Activated T-cell treated with anti-CD3 and anti-CD28 coated beads for 1 hour (primary cell): ENCODE measurements at places on chromosomes 7 and 10.

DNA sequence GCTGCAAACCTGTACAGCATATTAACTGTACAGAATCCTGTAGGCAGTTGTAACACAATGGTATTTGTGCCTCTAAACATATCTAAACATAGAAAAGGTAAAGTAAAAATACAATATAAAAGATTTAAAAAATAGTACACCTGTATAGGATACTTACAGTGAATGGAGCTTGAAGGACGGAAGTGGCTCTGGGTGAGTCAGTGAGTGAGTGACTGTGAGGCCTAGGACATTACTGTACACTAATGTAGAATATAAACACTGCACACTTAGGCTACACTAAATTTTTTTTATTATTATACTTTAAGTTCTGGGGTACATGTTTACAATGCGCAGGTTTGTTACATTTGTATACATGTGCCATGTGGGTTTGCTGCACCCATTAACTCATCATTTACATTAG, 97.3 kb upstream of the STK17A start:
- no peak for DNase-seq

DNA sequence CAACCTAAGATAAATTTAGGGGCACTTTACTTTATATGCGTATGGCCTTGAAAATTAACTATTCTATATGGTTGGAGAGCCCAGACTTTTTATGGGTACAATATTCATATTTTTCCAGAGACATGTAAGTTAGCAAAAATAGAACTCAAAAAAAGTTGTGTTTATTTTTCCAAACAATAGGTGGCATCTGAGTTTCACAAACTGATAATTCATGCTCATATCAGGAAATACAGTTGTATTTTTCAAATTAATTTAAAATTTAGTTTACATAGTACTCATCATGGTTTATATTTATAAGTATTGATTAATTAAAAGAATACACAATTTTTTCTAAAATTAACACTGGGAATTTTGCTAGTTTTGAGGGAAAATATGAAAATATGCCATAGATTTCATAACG, 34.6 kb downstream of the ANKRD7 start:
- no peak for DNase-seq

- DNase-seq: no peak
Measured at GRCh38 chr7:70052691-70053090, 454.4 kb downstream of the AUTS2 start.

GRCh38 chr10:113479346-113480080, 73.3 kb upstream of the HABP2 start:
- DNase-seq: no peak

- no peak for DNase-seq
Measured at GRCh38 chr7:100759357-100760171, 26.2 kb downstream of the ZAN start.

DNA sequence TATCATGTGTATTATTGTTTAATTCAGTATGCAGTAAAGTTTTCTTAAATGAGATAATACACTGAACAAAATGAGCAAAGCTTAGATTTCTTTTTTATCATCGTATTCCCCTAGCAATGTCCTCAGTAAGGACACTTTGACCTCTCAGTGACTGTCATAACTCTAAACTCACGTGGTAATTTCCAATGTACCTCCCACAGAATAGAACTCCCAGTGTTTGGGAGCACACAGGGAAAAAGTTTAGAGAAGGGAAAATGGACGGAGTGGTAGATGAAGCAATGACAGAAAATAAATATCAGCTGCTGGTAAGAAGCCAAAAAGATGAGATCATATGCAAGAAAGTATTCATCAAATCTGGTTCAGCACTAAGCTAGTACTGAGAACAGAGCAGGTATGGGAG, 758.6 kb upstream of the KCND2 start:
- no peak for DNase-seq

GRCh38 chr10:18659819-18660535, 746 bp downstream of the ARL5B start:
- DNase-seq: no peak

DNA sequence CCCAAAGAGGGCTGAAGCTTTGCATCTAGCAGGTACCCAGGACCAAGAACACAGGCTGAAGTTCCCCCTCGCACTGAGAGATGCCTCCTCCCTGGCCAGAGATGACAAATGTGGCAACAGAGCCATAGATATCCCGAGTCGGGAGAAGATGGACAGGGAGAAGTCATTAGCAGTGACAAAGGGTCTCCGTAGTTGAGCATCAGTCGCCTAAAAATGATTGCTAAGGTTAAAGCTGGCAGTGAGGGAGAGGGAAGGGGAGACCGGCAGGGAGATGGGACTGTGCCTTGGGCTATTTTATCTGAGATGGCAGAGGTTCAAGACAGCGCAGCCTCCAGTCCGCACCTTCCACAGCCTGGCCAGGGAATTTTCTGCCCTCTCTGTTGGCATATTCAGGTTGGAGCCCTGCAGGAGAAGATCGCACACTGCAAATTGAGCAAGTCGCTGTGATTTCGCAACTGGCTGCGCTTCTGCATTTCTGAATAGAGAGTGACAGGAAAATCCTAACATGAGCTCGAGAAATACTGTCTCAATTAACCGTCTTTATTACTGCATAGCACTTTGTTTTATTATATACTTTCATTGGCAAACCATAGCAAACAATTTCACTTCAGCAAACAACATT, 238.9 kb upstream of the GPR26 start:
- no peak for DNase-seq

DNA sequence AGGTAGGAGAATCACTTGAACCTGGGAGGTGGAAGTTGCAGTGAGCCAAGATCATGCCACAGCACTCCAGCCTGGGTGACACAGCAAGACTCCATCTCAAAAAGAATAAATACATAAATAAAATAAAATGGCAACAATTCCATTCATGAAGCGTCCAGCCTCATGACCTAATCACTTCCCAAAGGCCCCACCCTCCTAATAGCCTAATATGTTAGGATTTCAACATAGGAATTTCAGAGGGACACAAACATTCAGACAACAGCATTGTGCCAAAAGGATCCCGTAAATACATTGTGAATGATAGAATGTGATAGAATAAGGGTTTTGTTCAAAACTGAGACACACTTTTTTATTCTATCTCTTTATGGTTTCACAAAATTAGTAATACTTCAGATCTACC, 90.3 kb downstream of the FAM107B start:
- DNase-seq: no peak

DNA sequence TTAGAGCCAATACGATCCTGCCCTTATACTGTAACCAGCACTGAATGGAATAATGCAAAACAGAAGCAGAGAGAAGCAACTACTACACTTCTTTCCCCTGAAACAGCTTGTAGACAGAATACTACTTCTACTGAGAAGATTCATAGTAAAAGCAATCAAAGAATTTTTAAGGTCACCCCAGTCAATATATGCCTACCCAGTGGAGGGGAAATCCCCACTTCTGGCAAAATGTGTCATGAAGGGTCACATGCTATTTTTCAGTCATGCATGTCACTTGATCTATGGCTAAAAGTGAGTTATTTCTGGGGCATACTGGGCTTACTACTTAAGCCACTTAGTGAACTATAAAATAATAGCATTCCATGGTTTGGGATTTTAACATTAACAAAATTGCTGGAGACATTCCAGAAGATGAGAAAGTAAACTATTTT, 25.6 kb downstream of the IRF5 start:
- DNase-seq: no peak

DNA sequence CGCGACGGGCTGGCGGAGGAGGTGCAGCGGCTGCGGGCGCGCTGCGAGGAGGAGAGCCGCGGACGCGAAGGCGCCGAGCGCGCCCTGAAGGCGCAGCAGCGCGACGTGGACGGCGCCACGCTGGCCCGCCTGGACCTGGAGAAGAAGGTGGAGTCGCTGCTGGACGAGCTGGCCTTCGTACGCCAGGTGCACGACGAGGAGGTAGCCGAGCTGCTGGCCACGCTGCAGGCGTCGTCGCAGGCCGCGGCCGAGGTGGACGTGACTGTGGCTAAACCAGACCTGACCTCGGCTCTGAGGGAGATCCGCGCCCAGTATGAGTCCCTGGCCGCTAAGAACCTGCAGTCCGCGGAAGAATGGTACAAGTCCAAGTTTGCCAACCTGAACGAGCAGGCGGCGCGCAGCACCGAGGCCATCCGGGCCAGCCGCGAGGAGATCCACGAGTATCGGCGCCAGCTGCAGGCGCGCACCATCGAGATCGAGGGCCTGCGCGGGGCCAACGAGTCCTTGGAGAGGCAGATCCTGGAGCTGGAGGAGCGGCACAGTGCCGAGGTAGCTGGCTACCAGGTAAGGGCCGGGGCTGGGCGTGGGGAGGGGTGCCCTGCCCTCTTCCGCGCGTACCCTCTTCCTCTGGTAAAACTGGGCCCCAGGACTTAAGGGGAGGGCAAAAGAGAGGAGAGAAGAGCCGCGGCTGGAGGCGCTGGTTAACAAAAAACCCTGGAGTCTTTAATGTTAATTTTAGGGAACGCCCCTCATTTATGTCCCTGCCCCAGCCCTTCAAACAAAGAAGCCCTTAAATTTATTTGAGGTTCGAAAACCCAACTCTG, 987 bp downstream of the INA start:
- no peak for DNase-seq

GRCh38 chr10:120208488-120208887, 248.5 kb upstream of the PLPP4 start:
- no peak for DNase-seq

- DNase-seq: no peak
Measured at GRCh38 chr7:7565018-7565680, 1.5 kb upstream of the MIOS start.

DNA sequence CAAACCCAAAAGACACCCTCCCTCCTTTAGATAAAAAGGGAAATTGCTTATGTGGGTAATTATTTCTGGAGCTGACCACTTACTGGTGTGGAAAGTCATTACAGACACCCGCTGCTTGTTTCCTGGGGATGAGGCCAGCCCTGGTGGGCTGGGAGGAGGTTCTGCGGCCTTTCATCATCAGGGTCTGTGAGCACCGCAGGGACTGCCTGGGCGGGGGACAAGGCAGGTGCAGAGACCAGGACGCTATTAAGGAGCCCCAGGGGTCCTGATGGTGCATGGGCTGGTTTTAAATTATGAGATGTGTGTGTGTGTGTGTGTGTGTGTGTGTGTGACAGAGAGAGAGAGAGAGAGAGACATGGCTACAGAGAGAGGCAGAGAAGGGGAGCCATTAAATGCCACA, 171.2 kb downstream of the DNAJB6 start:
- DNase-seq: no peak

DNA sequence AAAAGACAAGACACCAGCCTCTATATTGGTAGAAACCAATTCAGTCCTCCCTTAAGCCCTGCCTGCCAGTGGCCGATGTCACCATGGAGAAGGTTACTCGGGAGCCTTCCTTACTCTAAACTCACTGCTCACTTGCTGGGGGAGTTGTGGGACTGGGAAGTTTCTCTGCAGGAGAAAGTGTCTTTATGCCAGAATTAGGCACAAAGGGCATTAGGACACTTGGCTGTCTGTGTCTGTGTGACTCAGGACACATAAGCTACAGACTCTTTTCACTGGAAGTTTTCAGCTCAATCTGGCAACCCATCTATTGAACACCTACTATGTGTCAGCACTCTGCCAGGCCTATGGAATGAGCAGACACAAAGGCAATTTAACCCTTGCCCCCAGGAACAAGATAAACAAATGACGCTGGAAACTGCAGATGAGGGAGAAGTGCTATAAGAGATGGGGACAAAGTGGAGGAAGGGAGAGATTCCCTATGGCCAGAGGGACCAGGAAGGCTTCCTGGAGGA, 49.5 kb upstream of the CACUL1 start:
- no peak for DNase-seq

- DNase-seq: no peak
Measured at GRCh38 chr7:155699180-155699579, 54.7 kb downstream of the RBM33 start.

DNA sequence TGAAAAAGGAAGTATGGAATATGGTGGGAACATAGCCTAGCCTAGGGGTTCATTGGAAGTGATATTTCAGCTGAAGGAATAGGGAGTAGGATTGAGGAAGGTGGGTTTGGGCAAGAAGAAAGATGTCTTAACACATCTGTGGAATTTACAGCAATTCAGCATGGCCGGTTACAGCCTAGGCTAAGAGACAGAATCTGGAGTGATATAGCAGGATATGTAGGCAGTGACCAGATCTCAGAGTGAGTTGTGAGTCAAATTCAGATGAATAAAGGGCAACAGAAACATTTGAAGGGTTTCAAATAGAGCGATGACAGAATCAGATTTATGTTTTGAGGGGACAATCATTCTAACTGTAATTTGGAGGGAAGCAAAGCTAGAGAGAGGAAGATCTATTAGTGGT, 199.0 kb upstream of the PRPS1L1 start:
- DNase-seq: no peak

DNA sequence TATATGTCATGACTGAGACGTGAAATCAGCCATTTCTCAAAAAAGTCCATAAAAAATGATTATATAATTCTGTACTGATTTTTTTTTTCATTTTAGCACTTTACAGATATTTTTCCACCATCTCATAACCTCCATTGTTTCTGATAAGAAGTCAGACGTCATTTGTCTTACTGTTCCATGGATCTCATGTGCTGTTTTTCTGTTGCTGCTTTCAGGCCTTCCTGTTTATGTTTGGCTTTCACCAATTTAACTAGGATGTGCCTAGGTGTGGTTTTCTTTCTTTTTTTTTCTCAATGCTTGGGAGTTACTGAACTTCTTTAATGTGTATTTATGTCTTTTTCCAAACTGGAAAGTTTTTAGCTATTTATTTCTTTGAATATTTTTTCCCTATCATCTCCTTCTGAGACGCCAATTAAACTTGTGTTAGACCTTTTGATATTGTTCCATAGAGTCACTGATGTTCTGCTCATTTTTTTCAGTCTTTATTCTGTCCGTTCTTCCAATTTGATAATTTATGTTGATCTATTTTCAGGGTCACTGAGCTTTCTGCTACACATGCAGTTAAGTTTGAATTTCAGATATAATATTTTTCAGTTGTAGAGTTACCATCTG, 43.3 kb downstream of the TAF3 start:
- DNase-seq: no peak

- DNase-seq: no peak
Measured at GRCh38 chr7:121741896-121742295, 131.1 kb upstream of the PTPRZ1 start.

- no peak for DNase-seq
Measured at GRCh38 chr10:120456143-120456625, 843 bp upstream of the PLPP4 start.

DNA sequence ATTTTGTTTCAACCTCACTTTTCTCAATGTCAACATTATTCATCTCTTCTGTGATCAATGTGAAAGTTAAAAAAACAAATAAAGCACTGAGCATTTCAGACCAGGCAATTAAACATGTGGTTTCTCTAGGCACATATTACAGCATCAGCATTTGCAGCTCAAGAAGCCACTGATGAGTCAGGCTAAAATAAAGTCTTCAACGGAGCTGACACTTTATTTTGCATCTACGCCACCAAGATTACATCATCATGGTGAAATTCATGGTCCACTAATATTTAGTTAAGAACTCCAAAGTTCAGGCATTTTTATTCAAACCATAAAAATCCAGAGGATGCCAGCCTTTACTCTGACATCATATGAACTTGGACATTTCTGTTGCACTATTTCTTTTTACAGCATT, 33.0 kb downstream of the MAGI2 start:
- no peak for DNase-seq

- no peak for DNase-seq
Measured at GRCh38 chr7:47488969-47489342, 93.0 kb downstream of the TNS3 start.

- no peak for DNase-seq
Measured at GRCh38 chr10:58508316-58508715, 4.4 kb upstream of the BICC1 start.

GRCh38 chr10:1829712-1830111, 92.4 kb upstream of the ADARB2 start:
- DNase-seq: no peak
